Tibial nerve (tissue), 4 donors: ENCODE measurements at places on chromosomes 6 and 20. TPM values are rescaled to one million over a fixed set of nuclear protein-coding genes. Genes with fewer than 3 reads are reported as not detected.

Gene WFDC12
- total RNA-seq = not detected

Gene ZSCAN23
- total RNA-seq = 1.5 TPM

Gene IL17A
- total RNA-seq = not detected

Gene RNF39
- total RNA-seq = not detected

Gene COQ3
- total RNA-seq = 2.7 TPM

DNA sequence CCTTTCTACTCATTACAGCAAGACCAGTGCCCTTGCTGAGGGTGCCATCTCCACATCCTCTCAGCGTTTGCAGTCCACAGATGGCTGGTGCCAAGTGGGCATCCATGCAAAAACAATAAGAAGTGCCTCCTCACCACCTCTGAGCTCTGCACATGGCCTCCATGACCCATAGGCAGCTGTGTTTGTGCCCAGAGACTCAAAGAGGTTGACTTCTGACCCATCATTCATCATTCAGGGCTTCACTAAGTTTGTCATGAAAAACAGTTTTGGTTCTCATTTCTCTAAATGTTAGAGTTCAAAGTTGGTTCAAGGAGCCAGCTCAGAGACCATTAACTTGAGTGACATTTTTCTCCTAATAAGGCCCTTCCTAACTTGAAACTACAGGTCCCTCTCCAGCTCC lies 512.6 kb upstream of the MAP3K7 start:
- no peaks in the 10 kb centered on the region for H3K27me3 ChIP-seq
- peaks cover 11% of the 10 kb centered on the region for H3K4me1 ChIP-seq
- H3K36me3 ChIP-seq = no peaks in the 10 kb centered on the region
- DNase-seq = no peak

GRCh38 chr6:29864037-29864810 lies 36.6 kb downstream of the HLA-G start:
- H3K4me1 ChIP-seq = no peaks in the 10 kb centered on the region
- H3K36me3 ChIP-seq = no peaks in the 10 kb centered on the region
- H3K27me3 ChIP-seq = no peaks in the 10 kb centered on the region
- H3K4me3 ChIP-seq = no peak overlapping the region
- DNase-seq = no peak

DNA sequence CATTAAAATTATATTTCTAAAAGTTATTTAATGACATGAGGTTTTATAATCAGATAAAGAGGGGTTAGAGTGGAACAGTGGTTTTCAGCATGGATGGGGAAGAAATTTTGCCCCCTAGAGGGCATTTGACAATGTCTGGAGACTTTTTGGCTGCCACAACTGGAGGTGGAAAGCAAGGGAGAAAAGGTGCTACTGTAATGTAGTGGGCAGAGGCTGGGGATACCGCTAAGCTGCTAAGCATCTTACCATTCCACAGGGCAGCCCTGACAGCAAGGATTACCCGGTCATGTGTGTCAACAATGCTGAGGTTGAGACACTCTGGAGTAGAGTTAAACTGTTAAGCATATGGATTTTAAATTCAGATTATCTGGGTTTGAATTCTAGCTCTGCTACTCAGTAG lies 52.9 kb upstream of the FABP7 start:
- DNase-seq = no peak
- no peak overlapping the region for H3K4me3 ChIP-seq
- no peak overlapping the region for H3K27ac ChIP-seq
- no peaks in the 10 kb centered on the region for H3K36me3 ChIP-seq

DNA sequence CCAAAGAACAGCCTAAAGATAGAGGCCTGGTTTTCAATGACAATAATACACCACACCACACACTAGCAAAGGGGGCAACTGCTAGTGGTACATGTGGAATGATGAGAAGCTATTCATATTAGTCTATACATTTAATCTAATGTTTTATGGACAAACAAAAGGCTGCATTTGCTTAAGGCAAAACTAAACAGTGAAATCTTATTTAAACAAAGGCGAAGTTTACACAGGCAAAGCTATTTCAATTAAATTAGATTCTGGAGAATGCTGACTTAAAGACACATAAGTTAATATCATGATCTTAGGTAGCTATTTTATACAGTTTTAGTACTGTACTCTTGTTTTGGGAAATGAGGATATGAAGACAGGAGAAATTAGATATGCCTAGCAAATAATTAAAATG lies 53.9 kb upstream of the SIM1 start:
- DNase-seq = no peak
- no peaks in the 10 kb centered on the region for H3K27me3 ChIP-seq
- H3K4me3 ChIP-seq = no peak overlapping the region
- no peaks in the 10 kb centered on the region for H3K4me1 ChIP-seq

DNA sequence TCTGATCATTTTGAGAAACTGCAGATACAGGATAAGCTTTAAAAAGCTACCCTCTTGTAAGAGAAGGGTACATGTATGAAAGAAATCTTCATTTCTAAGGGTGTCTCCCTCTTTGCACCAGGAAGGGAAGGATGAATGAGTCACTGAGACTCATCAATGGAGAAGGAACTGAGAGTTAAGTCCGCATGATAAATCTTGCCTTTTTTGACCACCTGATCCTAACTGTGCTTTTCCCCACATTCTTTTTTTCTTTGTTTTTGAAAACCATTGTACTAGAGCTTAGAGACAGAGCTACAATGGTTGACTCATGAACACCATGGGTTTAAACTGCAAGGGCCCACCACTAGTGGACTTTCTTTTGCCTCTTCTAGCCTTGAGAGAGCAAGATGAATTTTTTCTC lies 353.0 kb upstream of the RGS17 start:
- H3K27me3 ChIP-seq = no peaks in the 10 kb centered on the region
- H3K36me3 ChIP-seq = no peaks in the 10 kb centered on the region
- no peak overlapping the region for H3K27ac ChIP-seq
- no peak overlapping the region for H3K4me3 ChIP-seq
- no peaks in the 10 kb centered on the region for H3K4me1 ChIP-seq
- no peak for DNase-seq

DNA sequence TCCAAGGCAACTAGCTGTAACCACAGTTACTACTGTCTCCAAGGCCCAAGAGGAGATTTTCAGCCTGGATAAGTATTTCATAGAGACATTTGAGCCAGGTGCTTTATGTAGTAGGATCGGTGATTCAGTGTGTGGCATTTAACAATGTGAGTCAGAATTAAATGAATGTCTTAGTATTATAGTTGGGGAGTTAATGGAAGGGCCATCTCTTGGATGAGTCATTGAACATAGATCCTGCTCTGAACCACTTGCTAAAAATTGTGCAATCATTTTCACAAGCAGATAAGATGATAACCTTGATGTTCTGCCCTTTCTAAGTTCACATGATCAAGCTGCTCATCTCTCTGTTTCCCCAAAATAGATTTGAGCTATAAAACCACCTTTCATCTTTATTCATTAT lies 668.9 kb upstream of the CITED2 start:
- H3K27ac ChIP-seq = no peak overlapping the region
- no peaks in the 10 kb centered on the region for H3K4me1 ChIP-seq
- H3K27me3 ChIP-seq = no peaks in the 10 kb centered on the region
- DNase-seq = no peak
- H3K36me3 ChIP-seq = no peaks in the 10 kb centered on the region

GRCh38 chr6:151004383-151005024 lies 139.0 kb downstream of the MTHFD1L start:
- H3K36me3 ChIP-seq = no peaks in the 10 kb centered on the region
- no peak overlapping the region for H3K27ac ChIP-seq
- no peak for DNase-seq
- H3K27me3 ChIP-seq = no peaks in the 10 kb centered on the region
- H3K4me1 ChIP-seq = no peaks in the 10 kb centered on the region
- no peak overlapping the region for H3K4me3 ChIP-seq

GRCh38 chr6:83884523-83884922 lies 25.0 kb downstream of the CYB5R4 start:
- H3K4me3 ChIP-seq = no peak overlapping the region
- DNase-seq = no peak
- H3K36me3 ChIP-seq = no peaks in the 10 kb centered on the region
- no peak overlapping the region for H3K27ac ChIP-seq

- H3K27me3 ChIP-seq = no peaks in the 10 kb centered on the region
- no peak overlapping the region for H3K27ac ChIP-seq
- no peak for DNase-seq
- peaks cover 5% of the 10 kb centered on the region for H3K4me1 ChIP-seq
- no peak overlapping the region for H3K4me3 ChIP-seq
Observed at GRCh38 chr20:50039706-50040431, 57.1 kb downstream of the SNAI1 start.

GRCh38 chr6:160457823-160458222 lies 109.6 kb downstream of the SLC22A3 start:
- H3K27ac ChIP-seq = no peak overlapping the region
- no peak for DNase-seq
- peaks cover 9% of the 10 kb centered on the region for H3K4me1 ChIP-seq
- H3K36me3 ChIP-seq = no peaks in the 10 kb centered on the region
- no peak overlapping the region for H3K4me3 ChIP-seq

GRCh38 chr6:170234419-170234818 lies 56.5 kb downstream of the DLL1 start:
- H3K27ac ChIP-seq = no peak overlapping the region
- H3K4me3 ChIP-seq = no peak overlapping the region
- H3K27me3 ChIP-seq = peaks cover 9% of the 10 kb centered on the region
- DNase-seq = no peak

GRCh38 chr6:114862819-114863218 lies 520.0 kb upstream of the HS3ST5 start:
- no peak overlapping the region for H3K4me3 ChIP-seq
- no peaks in the 10 kb centered on the region for H3K4me1 ChIP-seq
- H3K27ac ChIP-seq = no peak overlapping the region
- H3K27me3 ChIP-seq = no peaks in the 10 kb centered on the region
- no peaks in the 10 kb centered on the region for H3K36me3 ChIP-seq

DNA sequence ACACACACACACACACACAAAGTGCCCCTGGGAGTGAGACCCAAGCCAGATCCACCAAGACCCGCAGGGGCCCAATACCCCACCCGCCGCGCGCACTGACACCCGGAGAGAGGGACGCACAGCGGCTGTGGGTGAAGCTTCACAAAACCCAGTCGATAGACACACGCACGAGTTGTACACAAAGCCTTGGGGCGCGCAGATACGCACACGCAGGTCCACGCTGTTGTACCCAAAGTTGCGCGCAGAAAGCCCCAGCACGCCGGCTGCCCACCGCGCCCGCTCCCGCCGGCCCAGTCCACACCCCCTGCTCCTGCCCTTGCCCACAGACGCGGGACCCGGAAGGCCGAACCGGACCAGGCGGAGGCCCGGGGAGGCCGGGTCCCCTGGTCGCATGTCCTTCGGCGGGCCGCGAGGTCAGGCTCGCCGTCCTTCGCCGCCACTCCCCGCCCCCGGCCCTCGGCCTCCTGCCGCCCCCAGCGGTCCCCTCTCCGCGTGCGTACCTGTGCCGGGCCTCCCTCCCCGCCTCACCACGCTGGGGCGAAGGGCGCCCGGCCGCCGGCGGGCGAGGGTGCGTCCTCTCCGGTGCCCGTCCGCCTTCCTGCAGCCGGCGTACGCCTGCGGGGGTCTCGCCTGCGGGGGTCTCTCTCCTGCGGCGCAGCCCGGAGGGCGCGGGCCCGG lies at the start of gene TMEM74B:
TMEM74B (minus strand) TSS at position 344 of the 678 bp plus-strand sequence. CDS start 1,180 bp downstream, outside the sequence.
- peaks cover 33% of the 10 kb centered on the region for H3K27me3 ChIP-seq
- DNase-seq = no peak
- H3K4me3 ChIP-seq = peak within 1 kb of the TSS; percentile 27
- peak within 1 kb of the TSS; percentile 34 for H3K27ac ChIP-seq
- peaks cover 13% of the 10 kb centered on the region for H3K36me3 ChIP-seq
